Activated gamma-delta T cell treated with Interleukin-2 at 50 U/mL for 16 hours (primary cell): ENCODE measurements at places on chromosomes 3 and 15.

- no peak for DNase-seq
Measured at GRCh38 chr3:42081838-42082473, 9.2 kb upstream of the TRAK1 start.

DNA sequence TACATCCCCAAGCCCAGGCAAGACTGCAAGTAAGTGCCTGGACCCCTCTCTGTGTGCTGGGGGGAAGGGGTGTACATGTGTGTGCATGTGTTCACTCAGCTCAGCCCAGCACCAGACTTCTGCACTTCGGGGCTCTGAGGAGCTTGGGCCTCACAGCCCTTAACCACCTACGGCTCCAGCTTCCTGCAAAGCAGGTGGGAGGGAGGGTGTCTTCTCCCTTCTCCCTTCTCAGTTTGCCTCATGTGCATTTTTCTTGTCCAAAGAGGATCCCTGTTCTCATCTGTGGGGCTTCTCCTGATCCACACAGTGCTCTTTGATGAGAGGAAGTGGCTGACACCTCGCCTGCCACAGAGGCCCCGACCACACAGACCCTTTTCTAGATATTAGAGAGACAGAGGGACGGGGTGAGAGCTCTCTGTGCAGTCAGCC lies 69.3 kb downstream of the MESD start:
- DNase-seq: no peak

DNA sequence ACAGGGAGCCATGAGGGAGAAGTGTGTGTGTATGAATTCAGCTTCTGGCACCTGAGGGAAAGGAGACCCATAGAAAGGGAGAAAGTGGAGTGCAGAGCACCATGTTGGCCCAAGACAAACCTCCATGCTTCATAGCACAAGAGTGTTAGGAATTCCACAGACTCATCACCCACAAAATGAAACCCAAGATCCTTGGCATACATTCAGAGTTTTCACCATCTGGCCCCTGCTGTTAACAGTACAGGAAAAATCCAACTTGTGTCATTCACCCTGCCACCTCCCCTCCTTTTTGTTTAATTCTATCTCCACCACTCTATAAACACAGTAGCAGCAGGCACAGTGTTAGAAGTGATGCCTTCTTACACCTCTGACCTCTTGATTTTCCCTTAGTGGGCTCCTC lies 60.0 kb upstream of the MNS1 start:
- no peak for DNase-seq

GRCh38 chr15:24729760-24730159 lies 54.2 kb downstream of the NPAP1 start:
- DNase-seq: no peak

DNA sequence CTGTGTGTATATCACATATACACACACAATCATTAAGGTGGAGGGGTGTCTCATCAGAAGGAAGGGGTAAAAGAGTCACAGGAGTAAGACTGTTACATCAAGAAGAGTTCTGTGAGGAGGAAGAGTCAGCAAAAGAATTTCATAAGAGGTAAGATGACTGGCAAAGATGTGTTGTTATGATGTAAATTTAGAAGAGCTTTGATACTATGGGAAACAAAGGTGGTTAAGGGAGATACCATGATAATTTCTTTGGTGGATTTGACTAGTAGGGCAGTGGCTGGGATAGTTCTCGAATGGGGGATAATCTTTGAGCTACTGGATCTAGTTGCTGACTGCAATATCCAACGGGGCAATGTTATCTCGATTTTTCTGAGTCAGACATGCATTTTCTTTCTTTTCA lies 61.6 kb downstream of the STAG1 start:
- DNase-seq: no peak

DNA sequence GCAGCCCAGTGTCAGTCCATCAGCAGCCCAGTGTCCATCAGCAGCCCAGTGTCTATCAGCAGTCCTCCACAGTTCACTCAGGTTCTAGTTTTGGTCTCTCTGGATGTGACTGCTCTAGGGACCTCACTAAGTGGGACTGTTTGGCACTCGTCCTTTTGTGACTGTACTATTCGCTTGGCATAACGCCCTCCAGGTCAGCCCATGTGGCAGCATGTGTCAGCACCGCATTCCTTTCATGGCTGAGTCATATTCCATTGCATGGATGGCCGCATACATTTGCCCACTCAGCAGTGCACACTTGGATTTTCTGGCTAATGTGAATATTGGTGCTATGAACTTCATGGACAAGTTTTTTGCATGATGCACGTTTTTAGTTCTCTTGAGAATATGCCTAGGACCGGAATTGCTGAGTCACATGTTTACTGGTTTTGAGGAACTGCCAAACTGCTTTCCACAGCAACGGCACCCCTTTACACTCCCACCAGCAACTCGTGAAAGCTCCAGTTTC lies 16.4 kb downstream of the CHST13 start:
- no peak for DNase-seq

DNA sequence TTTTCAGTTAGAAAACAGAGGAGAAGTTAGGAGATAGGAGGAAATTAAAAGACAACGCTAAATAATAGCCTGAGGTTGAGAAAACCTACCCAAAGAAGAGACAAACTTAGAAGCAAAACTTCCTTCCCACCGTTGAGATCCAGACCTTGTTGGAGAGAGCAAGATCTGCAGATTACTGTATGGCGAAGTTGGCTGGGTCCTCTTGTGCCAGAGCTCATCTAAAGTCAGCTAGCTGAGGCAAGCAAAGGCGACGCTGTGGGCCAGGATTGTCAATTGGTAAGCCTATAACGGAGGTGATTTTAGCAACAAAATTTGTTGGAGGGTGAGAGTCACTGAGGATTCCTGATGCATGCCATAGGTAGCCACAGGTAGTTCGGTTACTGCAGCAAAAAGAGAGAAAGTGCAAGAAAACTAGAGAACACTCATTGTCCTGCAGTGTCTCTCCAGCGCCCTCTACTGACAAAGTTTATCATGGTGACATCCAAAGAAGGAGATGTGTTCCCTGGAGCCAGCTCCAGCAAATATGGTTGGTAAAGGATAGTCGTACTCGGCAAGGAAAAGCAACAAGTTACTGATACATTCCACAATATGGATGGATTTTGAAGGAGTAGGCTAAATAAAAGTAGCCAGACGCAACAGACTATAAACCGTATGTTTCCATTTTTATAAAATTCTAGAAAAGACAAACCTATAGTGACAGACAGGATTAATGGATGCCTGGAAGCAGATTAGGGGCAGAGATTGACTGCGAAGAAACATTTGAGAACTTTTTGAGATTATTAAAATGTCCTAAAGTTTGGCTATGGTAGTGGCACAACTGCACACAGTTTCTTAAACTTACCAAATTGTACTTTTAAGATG lies 9.8 kb upstream of the OR5K4 start:
- peak; percentile 10 for DNase-seq

DNA sequence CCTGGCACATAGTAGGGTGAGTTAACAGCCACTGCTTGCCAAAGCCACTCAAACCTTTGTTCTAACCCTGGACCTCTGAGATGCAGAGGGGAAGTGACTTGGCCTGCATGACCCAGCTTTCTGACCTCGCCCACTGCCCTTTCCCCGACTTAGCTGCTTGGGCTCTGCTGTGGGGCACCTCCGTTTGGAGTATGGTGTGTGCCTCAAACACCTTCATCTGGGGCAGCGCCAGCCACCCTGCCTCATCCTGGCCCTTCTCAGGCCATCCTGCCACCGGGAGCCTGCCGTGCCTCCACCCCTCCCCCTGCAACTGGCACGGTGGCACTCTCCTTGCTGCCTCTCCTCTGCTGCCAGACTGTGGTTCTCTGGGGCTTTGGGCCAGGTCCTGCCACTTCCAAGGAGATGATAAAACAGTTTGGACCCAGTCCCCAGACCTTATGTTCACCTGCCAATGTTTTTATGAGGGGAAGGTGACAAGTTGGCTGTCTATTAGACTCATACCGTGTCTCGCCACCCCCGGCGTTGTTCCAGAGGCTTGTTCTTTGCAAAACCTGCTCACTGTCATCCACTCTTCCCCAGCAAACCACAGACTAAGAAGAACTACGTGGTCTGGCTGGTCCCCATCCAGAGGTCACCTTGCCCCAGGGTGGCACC lies 32.2 kb downstream of the SLC6A6 start:
- DNase-seq: no peak

- DNase-seq: no peak
Measured at GRCh38 chr3:14267976-14268375, 89.4 kb downstream of the LSM3 start.

DNA sequence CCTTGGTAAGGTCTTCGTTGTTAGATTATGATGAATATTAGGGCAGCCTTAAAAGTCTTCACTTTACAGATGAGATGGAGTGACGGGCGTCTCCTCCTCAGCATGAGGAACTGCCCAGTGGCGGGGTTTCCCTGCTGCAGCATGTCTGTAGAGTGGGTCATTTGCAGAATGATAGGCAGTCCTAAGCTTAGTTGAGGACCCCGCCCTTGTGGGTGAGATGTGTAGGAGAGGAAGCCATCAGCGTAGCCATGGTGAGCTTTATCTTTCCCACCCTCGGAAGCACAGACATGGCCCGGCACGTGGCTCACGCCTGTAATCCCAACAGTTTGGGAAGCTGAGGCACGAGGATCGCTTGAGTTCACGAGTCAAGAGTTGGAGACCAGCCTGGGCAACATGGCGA lies 877 bp downstream of the NIT2 start:
- DNase-seq: no peak

- DNase-seq: no peak
Measured at GRCh38 chr3:132522353-132522752, 74.7 kb upstream of the ACKR4 start.

DNA sequence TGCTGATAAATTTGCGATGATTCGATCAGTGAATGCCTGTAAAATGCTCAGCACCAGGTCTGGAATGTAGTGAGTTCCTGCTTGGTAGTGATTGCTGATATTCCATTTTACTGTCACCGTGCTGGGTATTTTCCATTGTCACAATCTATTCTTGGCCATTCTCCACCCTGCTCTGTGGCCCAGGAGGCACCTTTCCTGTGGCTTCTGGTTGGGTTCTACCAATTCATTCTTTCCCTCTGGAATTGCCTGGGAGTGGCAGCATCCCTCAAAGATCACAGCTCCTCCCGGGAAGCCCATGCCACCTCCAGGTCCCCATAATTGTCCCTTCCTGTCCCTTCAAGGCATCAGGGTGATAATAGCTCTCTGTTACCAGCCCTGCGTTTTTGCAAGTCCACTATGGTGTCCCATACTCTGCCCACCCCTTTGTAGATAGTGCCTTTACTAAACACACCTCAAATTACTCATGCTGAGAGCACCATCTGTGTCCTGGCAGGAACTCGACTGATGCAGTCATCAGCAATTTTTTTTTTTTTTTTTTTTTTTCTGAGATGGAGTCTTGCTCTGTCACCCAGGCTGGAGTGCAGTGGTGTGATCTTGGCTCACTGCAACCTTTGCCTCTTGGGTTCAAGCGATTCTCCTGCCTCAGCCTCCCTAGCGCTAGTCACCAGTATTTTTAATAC lies 177.8 kb upstream of the PROK2 start:
- no peak for DNase-seq

DNA sequence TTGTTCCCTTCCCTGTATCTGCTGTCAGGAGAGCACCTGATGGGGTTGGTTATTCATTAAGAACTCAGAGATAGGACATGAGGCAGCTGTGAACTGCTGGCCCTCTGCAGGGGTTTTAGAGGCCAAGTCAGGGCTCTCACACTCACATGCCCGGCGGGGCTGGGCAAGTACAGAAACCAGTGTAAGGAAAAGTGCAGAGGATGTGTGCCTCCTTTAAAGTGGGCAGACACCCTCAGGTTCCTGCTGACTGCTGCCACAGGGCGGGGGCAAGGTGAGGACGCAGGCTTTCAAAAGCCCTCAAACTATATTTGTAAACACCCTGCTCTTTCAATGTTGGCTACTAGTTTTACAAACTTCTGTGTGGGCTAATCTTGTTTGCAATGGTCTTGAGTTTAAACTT lies 22.4 kb downstream of the CXCR6 start:
- peak; percentile 59 for DNase-seq

DNA sequence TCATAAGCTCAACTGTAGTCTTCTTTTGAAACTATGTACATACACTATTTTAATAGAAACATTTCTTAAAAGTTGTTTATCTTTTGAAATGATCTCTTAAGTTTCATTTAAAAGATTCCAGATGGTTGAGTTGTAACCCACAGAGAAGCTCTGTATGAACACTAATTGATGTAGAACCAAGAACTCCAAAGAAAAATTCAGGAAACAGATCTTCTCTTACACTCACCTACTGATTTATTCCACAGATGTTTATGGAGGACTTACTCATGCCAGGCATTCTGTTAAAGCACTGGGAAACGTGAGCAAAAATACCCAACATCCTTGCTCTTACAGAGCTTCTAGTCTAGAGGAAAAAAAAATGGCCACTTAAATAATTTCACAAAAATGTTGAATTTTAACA lies 551.1 kb downstream of the NAALADL2 start:
- no peak for DNase-seq

DNA sequence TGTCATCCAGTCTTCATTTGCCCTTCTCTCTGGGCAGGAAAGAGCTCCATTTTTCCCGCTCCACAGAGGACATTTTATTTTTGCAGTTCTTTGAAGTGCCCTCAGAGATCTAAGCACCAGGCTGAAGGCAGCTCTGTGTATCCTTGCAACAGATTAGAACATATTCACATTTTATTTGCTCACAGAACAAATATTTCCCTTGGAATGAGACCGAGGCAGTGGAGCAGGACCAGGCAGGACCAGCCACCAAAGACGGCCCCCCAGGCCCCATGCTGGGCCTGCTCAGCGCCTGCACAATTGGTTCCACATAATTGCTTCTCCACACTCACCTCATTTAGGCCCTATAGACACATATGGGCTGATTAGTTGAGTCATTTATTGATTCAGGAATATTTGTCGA lies 15.7 kb upstream of the ETV5 start:
- no peak for DNase-seq

DNA sequence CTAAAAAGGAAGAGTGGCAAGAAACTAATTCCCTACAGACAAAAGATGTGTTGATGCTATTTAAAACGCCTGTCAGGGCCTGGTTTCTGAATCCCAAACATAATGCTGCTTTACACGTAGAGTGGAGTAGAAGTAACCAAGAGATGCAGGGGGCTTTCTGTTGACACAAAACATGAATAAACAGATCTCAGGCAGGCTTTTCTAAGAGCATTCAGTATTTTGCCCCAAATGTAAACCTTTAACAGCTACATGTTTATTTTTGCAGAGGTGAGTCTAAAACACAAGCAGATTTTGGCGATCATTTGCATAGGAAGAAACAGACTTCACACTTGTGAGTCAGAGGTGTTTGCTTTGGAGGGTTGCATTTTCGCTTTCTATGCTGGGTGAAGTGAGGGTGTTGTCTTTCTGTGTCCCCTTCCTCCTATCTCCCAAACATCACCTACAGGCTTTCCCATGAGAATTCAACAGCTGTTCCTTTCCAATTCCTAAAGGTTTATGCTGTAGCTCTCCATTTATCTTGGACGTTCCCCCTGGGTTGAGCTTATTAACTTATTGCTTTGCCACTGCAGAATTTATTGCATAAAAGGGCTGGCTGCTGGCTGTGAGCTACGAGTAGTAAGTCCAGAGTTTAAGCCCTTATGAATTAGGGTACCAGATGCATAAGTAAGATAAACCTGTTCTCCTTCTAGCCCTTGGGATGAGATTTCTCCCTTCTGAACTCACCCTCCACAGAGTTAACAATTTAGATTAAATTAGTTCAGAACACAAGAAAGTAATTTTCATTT lies 156.7 kb downstream of the DIPK2A start:
- DNase-seq: peak; percentile 4
